CD8-positive, alpha-beta memory T cell (primary cell): ENCODE measurements at places on chromosomes 2 and 18. TPM values are rescaled to one million over a fixed set of nuclear protein-coding genes. Genes with fewer than 3 reads are reported as not detected.

- no peaks in the 10 kb centered on the region for H3K27me3 ChIP-seq
- peak; percentile 50 for DNase-seq
- H3K36me3 ChIP-seq: no peaks in the 10 kb centered on the region
- no peak overlapping the region for H3K27ac ChIP-seq
- no peaks in the 10 kb centered on the region for H3K4me1 ChIP-seq
- H3K4me3 ChIP-seq: no peak overlapping the region
These were observed 200.4 kb downstream of the INO80D start for GRCh38 chr2:205885492-205886099.

- H3K36me3 ChIP-seq: no peaks in the 10 kb centered on the region
- no peaks in the 10 kb centered on the region for H3K27me3 ChIP-seq
- no peaks in the 10 kb centered on the region for H3K4me1 ChIP-seq
- DNase-seq: no peak
- no peak overlapping the region for H3K4me3 ChIP-seq
- H3K27ac ChIP-seq: no peak overlapping the region
These were observed 11.3 kb downstream of the TANC1 start for GRCh38 chr2:158979772-158980171.

DNA sequence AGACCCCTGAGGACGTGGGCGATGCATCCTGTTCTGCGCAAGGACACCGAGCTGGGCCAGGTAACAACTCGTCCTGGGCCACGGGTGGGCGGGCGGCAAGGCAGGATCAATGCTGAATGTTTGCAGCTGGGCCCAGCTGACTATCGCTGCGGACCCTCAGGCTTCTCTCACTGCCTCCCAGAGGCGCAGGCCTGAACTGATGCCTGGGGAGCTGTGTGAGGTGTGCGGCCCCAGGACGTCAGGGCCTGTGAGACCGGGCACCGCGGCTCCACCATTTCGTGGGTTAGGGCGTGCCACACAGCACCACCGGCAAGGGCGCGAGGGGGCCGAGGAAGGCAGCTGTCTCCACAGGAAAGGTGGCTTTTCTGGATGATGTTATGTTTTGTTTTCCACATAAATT, 307.4 kb downstream of the NDUFA10 start:
- no peak overlapping the region for H3K4me3 ChIP-seq
- H3K4me1 ChIP-seq: no peaks in the 10 kb centered on the region
- H3K27ac ChIP-seq: no peak overlapping the region
- no peaks in the 10 kb centered on the region for H3K36me3 ChIP-seq
- H3K27me3 ChIP-seq: no peaks in the 10 kb centered on the region

DNA sequence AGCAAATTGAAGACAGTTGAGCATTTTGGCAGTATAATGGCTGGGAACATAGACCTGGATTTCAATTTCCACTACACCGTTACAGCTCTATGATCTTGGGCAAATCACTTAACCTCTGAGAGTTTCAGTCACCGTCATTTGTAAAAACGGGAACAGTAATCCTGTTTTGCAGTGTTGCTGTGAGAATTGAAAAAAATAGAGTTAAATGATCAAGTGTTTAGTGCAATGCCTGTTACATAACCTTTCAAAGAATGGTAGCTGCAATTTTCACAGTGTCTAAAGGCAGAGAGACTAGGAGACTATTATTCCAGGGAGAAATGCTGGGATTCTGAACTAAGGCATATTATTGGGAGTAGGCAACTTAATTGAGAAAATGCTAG, 2.0 kb downstream of the AGPS start:
- no peaks in the 10 kb centered on the region for H3K27me3 ChIP-seq
- H3K4me3 ChIP-seq: no peak overlapping the region
- DNase-seq: no peak
- no peaks in the 10 kb centered on the region for H3K36me3 ChIP-seq

DNA sequence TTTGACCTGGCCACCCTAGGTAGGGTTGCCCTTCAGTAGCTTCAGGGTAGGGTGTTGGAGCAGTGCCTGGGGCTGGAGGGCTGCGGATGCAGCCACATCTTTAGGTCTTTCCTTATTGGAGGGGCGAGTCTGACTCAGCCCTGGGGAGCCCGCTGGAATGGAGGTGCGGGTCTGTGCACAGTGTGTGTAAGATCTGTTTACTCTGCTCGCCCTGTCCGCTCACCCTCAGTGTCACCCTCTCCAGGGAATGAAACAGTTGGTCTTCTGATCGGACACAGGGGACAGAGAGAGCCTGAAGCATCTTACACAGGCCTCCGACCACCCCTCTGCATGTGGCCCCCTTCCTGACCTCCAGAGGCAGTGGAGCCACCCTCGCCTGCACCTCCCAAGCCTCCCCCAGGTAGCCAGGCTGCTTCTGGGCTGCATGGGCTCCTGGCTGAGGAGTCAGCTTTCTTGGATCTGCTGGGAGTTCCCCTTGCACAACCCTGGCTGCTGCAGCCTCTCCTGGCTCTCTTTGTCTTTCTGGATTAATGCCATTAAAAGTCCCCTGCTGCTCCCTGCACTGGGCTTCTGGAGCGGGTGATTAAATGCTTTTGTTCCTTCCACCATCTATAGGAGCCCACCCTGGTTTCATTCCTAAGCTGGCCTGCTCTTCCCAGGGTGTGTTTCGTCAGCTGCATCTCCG, 82.6 kb downstream of the ASB1 start:
- no peaks in the 10 kb centered on the region for H3K36me3 ChIP-seq
- no peak overlapping the region for H3K4me3 ChIP-seq
- no peaks in the 10 kb centered on the region for H3K4me1 ChIP-seq
- no peaks in the 10 kb centered on the region for H3K27me3 ChIP-seq
- H3K27ac ChIP-seq: no peak overlapping the region

DNA sequence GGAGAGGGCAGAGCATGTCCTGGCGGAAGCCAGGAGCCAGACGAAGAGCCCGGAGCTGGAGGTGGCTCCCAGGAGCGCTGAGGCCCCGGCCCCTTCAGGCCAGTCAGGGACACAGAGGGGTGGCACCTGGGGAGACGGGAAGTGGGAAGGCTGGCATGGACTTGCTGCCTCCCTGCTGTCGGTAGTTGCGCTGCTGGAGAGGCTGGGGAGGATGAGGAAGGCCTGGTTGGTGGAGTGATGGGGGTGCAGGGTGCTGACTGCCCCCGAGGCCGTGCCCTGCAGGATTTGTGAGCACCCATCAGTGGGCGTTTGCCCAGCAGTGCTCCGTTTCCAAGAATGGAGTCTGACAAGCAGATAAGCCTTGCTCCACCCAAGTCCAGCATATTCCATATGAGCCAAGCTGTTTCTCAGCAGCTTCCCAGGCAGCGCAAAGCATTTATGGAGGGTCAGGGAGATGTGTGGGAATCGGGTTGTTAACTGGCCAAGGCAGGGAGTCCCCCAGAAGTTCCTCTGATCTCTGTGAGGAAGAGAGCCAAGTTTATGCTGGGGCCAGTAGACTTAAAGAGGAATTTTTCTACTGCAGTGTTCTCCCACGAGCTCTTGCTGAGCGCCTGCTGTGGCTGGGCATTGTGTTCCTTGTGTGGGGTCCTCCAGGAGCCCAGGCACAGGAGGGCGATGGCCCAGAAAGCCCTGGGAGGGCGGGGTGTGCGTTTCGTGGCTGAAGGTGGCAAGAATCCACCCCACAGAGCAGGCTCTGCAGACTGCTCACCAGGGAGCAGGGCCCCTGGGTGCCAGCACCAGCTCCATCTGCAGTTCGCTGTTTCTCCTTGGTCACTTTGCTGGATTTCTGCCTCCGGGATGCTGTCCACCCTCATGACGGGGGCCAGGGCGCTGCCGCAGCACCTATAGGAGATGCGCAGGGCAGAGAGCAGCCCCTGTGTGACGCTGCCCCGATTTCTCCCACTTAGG, 250.2 kb downstream of the ALPK2 start:
- no peak for DNase-seq
- H3K27me3 ChIP-seq: no peaks in the 10 kb centered on the region
- no peak overlapping the region for H3K27ac ChIP-seq
- no peak overlapping the region for H3K4me3 ChIP-seq

- no peaks in the 10 kb centered on the region for H3K27me3 ChIP-seq
- H3K27ac ChIP-seq: no peak overlapping the region
These were observed 19.2 kb downstream of the TNS1 start for GRCh38 chr2:217983276-217984233.

- no peak for DNase-seq
- no peaks in the 10 kb centered on the region for H3K4me1 ChIP-seq
- no peaks in the 10 kb centered on the region for H3K27me3 ChIP-seq
- no peak overlapping the region for H3K4me3 ChIP-seq
- H3K27ac ChIP-seq: no peak overlapping the region
- H3K36me3 ChIP-seq: no peaks in the 10 kb centered on the region
These were observed 82.2 kb upstream of the SETBP1 start for GRCh38 chr18:44598514-44598913.

- no peak overlapping the region for H3K4me3 ChIP-seq
- no peaks in the 10 kb centered on the region for H3K4me1 ChIP-seq
- H3K36me3 ChIP-seq: no peaks in the 10 kb centered on the region
- DNase-seq: no peak
These were observed 85.9 kb downstream of the UBE2E3 start for GRCh38 chr2:181066333-181066732.

TMEFF2 gene
- total RNA-seq: not detected

ST8SIA3 gene
- total RNA-seq: not detected

IL36RN gene
- total RNA-seq: not detected

MAP3K19 gene
- not detected for total RNA-seq

SFT2D3 gene
- total RNA-seq: 5.5 TPM

DNER gene
- total RNA-seq: not detected
